ENCODE measurements at places on chromosomes 6 and 20. TPM values are rescaled to one million over a fixed set of nuclear protein-coding genes. Genes with fewer than 3 reads are reported as not detected.

DNA sequence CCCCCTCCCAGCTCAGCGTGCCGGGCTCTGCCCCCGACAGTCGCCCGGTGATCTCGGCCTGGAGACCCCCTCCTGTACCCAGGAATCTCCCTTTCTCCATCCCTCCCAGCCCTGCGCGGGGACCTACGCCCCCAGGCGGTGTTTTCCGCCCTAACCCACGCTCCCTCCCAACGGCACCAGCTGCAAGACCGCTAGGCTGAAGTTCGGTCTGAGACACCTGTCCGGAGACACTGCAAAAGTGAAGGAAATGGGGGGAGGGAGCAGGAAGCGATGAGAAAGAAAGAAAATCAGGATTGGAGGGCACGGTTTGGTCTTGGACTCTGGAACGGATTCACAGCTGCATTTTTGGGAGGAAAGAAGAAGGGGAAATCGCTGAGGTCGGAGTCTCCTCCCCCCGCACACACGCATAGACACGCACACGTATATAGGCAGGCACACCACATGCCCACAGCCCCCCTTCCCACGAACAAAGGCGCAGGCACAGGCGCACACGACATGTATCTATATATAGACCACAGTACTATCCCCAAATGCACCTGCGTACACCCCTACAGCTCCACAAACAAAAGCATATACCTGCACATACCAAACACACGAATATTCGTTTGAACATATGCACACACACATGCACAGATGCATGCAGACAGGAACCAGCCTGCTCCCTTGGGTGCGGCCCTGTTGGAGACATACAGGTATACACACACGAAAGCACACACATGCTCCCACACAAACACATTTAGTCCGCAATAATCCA is 1.0 kb downstream of the SLC32A1 start:
- peaks cover 56% of the 10 kb centered on the region for H3K4me1 ChIP-seq
- DNase-seq = no peak
- H3K4me3 ChIP-seq = no peak overlapping the region
- H3K36me3 ChIP-seq = no peaks in the 10 kb centered on the region
- peaks cover 100% of the 10 kb centered on the region for H3K27me3 ChIP-seq

The MICB gene
- 2.4 TPM for total RNA-seq

The PROKR2 gene
- not detected for total RNA-seq

DNA sequence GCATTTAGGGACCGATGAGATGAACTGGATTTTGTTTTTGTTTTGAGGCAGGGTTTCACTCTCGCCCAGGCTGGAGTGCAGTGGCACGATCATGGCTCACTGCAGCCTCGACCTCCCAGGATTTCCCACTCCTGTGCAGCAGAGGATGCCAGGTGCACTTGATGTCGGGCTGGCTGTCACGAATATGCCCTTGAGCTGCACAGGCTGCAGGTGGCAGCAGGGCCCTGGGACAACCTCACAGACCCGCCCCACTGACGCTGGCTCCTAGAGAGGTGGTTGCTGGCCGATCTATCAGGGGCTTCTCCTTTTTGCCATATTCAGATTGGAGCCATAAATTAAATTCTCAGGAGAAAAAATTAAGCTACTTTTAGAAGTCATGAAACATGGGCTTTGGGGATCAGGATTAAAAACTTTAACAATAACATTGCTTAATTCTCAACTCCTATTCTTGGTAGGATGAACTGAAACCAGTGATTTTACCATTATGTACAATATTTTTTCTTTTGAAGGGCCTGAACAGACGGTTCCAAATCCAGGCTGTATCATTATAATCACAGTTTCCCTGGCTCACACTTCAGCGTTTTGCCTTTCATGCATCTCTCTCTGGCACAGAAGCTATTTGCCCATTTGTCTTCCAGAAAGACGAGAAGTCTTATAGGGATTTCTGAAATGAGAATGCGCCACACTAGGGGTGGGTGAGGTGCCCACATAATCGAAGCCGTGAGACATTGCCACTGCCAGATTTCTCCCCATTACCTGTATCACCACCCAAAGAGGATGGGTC is 32.4 kb downstream of the NQO2 start:
- H3K27ac ChIP-seq = no peak overlapping the region
- H3K4me1 ChIP-seq = peaks cover 8% of the 10 kb centered on the region
- no peak overlapping the region for H3K4me3 ChIP-seq
- no peak for DNase-seq
- H3K27me3 ChIP-seq = no peaks in the 10 kb centered on the region

DNA sequence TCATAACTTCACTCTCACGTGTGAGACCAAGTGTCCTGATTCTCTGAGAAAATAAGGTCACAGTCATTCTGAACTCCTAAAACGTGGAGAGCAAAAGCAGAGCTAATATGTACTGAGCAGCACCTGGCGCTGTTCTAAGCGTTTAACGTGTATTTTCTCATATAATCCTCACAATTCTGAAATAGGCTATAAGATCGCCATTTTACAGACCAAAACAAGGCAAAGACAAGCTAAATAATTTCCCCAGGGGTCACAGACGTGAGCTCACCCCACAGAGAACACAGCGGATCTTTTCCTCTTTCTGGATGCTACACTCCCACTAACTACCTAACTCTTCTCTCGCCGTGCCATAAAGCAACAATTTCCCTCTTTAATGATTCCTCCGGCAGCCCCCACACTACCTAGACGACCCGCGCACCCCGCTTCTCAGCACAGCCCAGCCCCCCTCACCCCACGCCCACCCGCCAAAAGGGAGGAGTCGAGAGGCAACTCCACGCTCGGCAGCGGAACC is 636 bp downstream of the SUPT3H start:
- H3K4me3 ChIP-seq = peak overlapping the region; percentile 74
- H3K27me3 ChIP-seq = no peaks in the 10 kb centered on the region
- H3K27ac ChIP-seq = peak overlapping the region; percentile 96
- no peaks in the 10 kb centered on the region for H3K36me3 ChIP-seq

- H3K4me3 ChIP-seq = no peak overlapping the region
- no peak overlapping the region for H3K27ac ChIP-seq
- H3K27me3 ChIP-seq = no peaks in the 10 kb centered on the region
- DNase-seq = no peak
- no peaks in the 10 kb centered on the region for H3K36me3 ChIP-seq
These were observed 95.9 kb upstream of the IFNGR1 start for GRCh38 chr6:137315081-137315480.

DNA sequence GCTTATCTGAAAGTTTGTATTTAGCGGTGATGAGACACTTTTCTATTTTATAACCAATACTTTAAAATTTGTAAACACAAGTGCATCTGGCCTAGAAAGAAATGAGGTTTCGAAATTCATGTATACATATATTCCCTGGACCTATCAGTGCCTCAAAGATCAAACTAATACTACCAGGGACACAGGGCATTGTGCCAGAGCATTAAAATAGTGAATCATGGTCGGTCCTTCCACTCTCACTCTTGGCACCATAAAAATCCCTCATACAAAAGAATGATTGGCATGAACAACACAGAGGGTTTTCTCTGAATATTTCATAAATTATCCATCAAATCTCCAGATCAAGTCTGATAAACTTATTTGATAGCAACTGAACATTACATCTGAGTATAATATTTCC is 62.0 kb downstream of the MMUT start:
- no peaks in the 10 kb centered on the region for H3K4me1 ChIP-seq
- H3K27ac ChIP-seq = no peak overlapping the region
- no peaks in the 10 kb centered on the region for H3K27me3 ChIP-seq
- no peaks in the 10 kb centered on the region for H3K36me3 ChIP-seq
- DNase-seq = no peak
- H3K4me3 ChIP-seq = no peak overlapping the region

DNA sequence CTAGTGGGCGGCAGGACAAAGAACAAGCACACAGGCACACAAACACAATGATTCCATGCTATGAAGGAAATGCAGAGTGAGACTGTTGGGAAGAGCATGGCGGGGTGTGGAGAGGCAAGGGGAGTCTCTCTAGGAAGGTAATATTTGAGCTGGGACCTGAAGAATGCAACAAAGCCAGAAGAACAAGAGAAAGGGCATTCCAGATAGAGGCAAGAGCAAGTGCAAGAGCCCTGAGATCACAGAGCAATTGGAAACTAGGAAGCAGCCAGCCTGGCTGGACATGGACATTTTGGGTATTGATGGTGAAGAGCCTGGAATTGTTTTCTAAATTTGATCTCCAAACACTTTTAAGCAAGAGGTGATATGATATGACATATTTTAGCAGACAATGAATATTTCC is 15.4 kb downstream of the SRXN1 start:
- H3K36me3 ChIP-seq = no peaks in the 10 kb centered on the region
- no peak overlapping the region for H3K27ac ChIP-seq
- DNase-seq = no peak
- peaks cover 24% of the 10 kb centered on the region for H3K27me3 ChIP-seq
- no peak overlapping the region for H3K4me3 ChIP-seq

GRCh38 chr6:133551436-133551835 is 310.3 kb downstream of the EYA4 start:
- H3K27ac ChIP-seq = no peak overlapping the region
- no peaks in the 10 kb centered on the region for H3K4me1 ChIP-seq
- no peaks in the 10 kb centered on the region for H3K36me3 ChIP-seq
- no peak for DNase-seq
- no peak overlapping the region for H3K4me3 ChIP-seq

The MUC22 gene
- not detected for total RNA-seq

DNA sequence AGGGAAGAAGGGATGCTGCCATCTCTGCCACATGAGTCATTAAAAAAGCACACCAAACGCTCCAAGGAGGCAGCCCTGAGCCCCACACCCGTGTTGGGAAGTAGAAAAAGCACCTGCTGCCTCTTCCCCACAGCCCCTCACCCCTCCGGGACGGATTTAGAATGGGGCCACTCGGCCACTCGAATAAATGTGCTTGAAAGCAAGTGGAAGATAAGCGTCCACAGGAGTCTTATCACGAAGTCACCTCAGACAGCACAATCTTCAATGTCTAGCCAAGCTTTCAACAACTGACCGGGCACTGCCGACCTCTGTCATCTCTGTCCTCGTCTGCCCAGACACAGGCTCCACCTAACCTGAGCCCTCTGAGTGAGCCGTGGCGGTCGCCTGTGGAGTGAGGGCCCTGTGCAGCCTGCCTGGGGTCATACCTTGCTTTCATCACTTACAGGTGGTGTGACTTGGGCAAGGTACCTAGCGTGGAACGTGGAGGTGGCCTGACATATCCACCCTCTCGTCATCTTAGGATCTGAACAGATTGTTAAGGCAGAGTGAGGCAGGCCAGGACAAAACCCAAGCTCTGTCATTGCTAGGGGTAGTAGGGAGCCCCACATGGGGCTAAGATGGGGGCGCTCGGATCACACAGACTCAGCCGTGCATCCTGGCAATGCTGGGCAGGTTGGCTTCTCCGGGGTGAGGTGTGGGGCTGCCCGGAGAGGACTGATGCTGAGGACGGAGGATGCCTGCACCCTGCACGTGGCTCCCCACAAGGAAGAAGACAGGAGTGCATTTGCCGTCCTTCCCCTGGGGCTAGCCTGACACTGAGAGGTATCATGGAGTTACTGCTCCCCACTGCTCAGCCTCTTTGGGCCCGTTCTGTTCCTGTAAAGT is 34.8 kb downstream of the PSMG4 start:
- H3K36me3 ChIP-seq = peaks cover 42% of the 10 kb centered on the region
- H3K4me1 ChIP-seq = no peaks in the 10 kb centered on the region

- no peak overlapping the region for H3K4me3 ChIP-seq
- no peak for DNase-seq
- H3K4me1 ChIP-seq = peaks cover 65% of the 10 kb centered on the region
- H3K27ac ChIP-seq = no peak overlapping the region
These were observed 5.0 kb downstream of the PYGB start for GRCh38 chr20:25252686-25253421.

DNA sequence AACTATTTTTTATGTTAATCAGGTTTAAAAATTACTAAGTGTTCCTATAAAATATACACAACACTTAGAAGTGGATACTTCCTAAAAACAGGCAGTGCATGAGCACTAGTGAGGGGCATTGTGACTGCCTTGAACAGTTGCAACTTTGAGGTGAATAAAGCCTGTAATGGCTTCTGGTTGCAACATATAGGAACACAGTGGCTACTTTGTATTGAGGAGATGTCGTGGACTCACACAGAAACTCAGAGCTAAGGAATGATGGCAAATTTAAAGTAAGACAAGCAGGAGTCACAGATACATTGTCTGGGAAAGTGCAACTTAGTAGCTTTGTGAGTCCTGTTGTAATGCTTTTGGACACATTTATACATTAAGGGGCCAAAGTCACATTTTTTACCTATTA is 861 bp upstream of the HLA-A start:
- H3K4me1 ChIP-seq = peaks cover 11% of the 10 kb centered on the region
- peak overlapping the region; percentile 87 for H3K27ac ChIP-seq
- no peak for DNase-seq
- H3K27me3 ChIP-seq = no peaks in the 10 kb centered on the region

- peak overlapping the region; percentile 89 for H3K4me3 ChIP-seq
- DNase-seq = peak; percentile 82
- H3K27ac ChIP-seq = peak overlapping the region; percentile 73
- H3K36me3 ChIP-seq = peaks cover 41% of the 10 kb centered on the region
- H3K27me3 ChIP-seq = no peaks in the 10 kb centered on the region
These were observed 5.2 kb downstream of the FOXO3 start for GRCh38 chr6:108565893-108566292.

The CRISP3 gene
- 5.1 TPM for total RNA-seq

The TRIM38 gene
- 7.5 TPM for total RNA-seq

DNA sequence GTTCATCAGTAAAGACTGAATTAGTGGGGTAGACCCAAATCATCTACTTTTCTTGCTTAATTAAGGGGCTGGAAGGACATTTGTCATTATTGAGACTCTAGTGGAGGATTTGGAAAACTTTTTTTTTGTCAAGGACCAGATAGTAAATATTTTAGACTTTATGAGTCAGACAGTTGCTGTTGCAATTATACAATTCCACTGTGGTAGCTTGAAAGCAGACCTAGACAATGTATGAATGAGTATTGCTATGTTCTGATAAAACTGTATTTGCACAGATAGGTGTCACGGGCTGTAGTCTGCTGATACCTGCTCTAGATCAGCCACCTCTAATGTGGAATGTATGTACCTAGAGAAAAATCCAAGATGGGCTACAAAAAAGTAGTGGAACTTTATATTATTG is 175.0 kb downstream of the CARMIL1 start:
- no peak for DNase-seq
- no peak overlapping the region for H3K4me3 ChIP-seq
- H3K27ac ChIP-seq = no peak overlapping the region
- H3K27me3 ChIP-seq = no peaks in the 10 kb centered on the region
- H3K4me1 ChIP-seq = peaks cover 7% of the 10 kb centered on the region

DNA sequence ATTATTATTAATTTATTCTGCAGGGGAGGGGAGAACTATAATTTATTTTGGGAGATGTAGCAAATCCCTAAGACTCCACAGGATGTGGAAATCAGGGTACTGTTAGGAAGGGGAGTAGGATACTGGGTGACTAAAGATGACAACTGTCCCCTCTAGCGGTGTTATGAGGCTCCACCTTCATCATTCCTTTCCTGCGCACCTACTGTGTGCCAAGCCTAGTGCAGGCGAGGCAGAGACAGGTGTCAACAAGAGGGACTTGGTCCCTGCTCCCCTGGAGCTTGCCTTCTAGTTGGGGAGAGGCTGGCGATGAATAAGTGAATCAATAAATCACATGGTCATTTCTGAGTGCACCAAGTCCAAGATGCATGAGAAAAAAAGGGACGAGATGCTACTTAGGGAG is 65.5 kb downstream of the STK35 start:
- H3K36me3 ChIP-seq = no peaks in the 10 kb centered on the region
- no peak overlapping the region for H3K4me3 ChIP-seq
- no peak overlapping the region for H3K27ac ChIP-seq
- DNase-seq = no peak

The HAO1 gene
- not detected for total RNA-seq

GRCh38 chr6:125732398-125732797 is 17.0 kb upstream of the HEY2 start:
- H3K27ac ChIP-seq = no peak overlapping the region
- no peaks in the 10 kb centered on the region for H3K36me3 ChIP-seq
- no peaks in the 10 kb centered on the region for H3K27me3 ChIP-seq
- no peaks in the 10 kb centered on the region for H3K4me1 ChIP-seq
- H3K4me3 ChIP-seq = no peak overlapping the region

The GJA1 gene
- 170 TPM for total RNA-seq
